Stimulated activated CD4-positive, alpha-beta T cell treated with anti-CD3 and anti-CD28 coated beads, Interleukin-1b, Interleukin-23, amount 100 ng/mL, for 24 hours (primary cell): ENCODE measurements at places on chromosomes 13 and 19.

DNA sequence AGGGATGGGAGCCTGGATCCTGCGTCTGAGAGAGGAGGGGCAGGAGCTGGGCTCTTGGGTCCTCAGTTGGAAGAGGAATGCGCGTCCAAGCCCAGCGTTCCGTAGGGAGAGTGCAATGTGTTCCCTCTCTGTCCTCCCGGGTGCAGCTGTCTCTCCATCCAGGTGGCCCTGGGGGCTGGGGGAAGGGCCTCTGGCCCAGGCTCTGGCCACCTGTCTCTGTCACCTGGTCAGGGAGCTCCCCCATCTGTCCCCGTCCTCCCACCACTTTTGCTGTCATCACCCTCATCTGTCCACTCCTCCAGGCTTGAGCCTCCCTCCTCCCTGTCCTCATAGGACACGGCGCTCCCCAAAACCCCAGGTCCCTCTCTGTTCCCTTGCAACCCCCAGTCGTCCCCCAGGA is 3.7 kb upstream of the SBK2 start:
- DNase-seq, result no peak

DNA sequence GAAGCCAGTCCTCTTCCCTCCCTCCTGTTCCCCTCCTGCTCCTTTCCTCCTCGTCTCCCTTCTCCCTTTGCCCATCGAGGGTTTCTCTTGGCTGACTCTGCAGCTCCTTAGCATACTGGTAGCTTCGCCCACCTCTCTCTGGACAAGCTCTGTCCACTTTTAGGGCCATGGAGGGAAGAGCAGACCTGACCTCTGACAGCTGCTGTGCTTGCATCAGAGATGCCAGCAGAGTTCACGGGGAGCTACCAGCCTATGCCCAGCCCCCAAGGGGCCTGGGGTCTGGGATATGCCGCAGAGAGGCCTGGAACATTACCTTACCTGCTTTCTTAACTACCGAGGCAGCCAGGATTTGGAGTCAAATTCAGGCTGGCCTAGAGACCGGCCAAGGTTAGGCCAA is 19.7 kb downstream of the LYL1 start:
- no peak for DNase-seq

GRCh38 chr13:108494991-108495645 is 134.3 kb upstream of the MYO16 start:
- DNase-seq, result no peak

- DNase-seq, result no peak
These were observed 1.0 kb downstream of the DIRAS1 start for GRCh38 chr19:2719920-2720776.

DNA sequence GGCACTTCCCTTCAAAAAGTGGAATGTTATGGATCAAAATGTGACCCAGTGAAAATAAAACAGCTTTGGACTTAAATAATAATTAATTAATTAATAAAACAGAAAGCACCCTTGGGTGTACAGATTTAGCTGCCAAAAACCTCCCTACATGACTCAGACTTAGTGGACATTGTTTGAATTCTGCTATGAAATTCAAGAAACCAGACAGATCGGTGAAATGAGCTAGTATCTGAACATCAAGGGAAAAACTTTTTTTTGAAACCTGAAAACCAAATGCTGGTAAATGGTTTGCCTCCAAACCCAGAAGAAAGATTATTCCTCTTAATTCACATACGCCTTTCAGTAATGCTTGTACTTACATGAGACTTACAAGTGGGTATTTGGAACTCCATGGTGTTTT is 33.5 kb downstream of the SOX21 start:
- no peak for DNase-seq

DNA sequence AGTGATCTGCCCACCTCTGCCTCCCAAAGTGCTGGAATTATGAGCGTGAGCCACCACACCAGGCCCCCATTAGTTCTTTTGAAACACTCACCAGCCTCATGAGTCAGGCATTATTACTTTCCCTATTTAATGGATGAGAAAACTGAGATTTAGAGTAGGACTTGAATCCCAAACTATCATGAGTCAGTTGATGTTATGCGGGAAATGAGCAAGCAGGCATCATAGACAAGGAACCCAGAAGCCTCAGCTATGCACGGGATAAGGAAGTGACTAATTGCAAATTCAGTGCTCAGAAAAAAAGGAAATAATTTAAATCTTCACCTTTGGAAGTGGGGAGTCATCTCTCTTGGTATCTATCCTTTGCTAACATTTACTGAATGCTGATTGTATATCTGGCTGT is 217.5 kb downstream of the ABCC4 start:
- no peak for DNase-seq

DNA sequence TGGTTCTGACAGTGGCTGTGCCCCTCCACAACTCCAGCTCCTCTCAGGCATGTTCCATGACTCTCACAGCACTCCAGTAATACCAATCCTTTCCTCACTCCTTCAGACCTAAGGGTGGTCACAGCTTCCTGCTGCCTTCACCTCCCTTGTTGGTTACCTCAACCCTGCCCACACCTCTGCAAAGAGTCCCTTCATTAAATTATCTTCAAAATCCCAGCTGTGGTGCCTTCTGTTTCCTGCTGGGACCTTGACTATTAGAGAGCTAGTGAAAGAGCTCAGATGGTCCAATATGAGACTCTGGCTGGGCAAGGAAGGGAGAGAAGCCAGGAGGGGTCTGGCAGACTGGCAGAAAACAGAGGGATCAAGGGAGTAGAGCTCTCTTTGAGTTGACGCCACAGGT is 26.1 kb downstream of the DEDD2 start:
- no peak for DNase-seq

DNA sequence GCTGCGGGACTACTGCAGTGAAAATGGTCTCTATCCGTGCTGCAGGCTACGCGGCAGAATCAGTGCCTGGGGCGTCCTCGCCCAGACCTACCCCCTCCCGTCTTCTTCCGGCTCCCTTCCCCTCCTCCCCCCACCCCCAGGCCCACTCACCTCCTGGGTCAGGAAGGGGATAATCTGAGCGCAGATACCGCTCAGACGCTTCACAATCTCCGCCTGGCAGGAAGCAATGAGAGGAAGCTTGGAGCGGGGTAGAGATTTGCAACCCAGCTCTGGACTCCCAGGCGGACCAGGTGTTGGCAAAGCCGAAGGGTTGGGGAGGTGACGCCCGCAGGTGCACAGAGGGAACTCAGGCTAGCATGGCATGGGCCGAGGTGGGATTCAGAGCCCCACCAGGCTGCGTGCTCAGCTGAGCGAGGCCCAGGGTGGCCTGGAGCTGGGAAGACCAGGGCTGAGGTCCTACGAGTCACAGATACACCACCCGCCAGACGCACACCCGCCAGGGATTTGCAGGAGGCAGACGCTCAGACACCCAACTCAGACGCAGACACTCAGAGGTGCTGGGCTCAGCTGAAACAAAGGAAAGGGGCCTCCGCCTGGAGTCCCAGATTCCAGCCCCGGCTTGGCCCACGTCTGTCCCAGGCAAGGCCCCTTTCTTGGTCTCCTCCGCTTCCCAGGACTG is 4.1 kb downstream of the TLE2 start:
- DNase-seq, result no peak

- DNase-seq, result no peak
These were observed 23.1 kb downstream of the TBC1D4 start for GRCh38 chr13:75458696-75459422.

DNA sequence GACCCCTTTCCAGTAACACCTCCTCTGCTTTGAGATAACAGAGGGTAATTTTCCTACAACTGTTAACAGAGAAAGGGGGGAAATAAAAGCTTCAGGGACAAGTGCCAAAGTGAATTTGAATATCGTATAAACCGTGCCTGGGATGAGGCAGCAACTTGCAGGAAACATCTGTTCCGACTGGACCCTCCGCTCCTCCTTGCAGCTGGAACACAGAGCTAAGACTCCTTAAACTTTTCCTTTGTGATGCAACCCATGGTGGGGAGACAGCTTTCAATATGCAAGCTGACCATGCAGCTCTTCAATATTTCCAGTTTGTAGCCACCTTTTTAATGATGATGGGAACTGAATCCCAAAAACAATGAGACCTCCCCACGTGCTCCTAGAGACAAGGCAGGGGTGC is 432.6 kb downstream of the ZNF536 start:
- no peak for DNase-seq

GRCh38 chr13:57470491-57470890 is 161.1 kb upstream of the PCDH17 start:
- no peak for DNase-seq

DNA sequence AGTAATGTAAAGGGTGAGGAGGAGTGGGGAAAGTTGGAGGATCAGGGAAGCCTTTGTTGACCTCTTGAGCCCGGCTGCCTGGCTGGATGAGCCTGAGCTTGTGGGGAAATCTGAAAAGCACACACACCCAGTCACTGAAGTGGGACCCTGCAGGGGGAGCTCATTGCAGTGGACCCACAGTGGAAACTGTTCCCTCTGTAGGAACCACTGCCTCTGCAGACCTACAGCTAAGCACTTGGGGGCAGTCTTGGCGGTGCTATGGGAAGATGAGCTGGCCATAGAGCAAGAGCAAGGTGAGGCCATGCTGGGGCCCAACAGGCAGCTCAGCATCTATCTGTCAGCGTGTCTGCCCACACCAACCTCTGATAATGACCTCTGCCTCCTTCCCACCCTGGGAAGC is 294.8 kb downstream of the TSHZ3 start:
- no peak for DNase-seq

- no peak for DNase-seq
These were observed 4.7 kb upstream of the B3GNT3 start for GRCh38 chr19:17790059-17790780.

DNA sequence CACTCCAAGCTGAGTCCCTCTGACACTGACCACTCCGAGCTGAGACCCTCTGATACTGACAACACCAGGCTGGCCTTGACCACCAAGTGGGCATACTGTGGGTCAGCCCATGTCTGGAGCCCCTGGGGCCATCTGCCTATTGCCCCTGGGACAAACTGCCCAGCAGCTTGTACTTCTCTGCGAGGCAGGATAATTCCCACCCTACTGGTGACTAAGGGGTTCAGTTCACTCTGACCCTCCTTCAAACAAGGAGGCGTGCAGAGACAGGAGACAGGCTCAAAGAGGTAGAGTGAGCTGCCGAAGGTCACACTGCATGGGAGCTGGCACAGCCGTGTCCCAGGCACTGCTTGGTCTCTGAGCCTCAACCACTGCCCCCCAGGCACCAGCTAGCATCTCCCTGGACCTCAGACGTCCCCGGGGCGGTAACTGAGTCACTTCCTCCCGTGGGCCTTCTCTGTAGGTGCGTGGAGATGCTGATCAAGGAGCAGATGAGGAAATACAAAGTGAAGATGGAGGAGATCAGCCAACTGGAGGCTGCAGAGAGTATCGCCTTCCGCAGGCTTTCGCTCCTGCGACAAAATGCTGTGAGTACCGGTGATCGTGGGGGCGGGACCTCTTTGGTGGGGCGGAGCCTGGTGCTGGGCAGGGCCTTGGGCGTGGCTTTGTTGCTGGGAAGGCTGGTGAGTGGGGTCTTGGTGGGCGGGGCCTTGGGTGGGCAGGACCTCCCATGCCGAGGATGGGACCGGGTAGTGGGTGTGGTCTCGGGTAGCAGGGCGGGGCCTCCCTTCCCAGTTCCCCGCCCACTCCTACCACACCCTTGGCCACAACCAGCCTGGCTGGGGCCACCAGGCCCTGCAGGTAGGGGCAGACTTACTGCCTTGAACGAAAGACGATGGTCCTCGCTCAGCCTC is 5.8 kb upstream of the USE1 start:
- no peak for DNase-seq

- DNase-seq, result no peak
These were observed 867 bp upstream of the ZNF613 start for GRCh38 chr19:51926426-51926783.

- DNase-seq, result no peak
These were observed 1.1 kb downstream of the PIP5K1C start for GRCh38 chr19:3698974-3699740.

DNA sequence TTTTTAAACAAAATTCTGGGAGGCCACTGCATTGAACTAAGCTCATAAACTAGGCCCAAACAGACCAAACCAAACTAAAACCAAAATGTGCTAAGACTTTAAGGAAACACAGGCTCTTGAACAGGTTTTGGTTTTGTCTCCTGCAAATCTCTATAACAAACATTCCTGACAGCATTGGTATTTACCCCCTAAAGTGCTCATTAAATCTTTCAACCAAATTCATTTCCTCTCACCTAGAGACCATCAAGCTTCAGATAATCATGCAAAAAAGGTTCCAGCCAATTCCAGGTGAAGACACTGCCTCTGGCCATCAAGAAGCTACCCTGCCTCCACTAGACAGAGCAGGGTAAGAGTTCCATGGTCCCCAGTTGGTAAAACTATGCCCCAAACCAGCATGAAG is 951.2 kb upstream of the MIR17HG start:
- DNase-seq, result no peak

GRCh38 chr19:11452620-11453310 is 17.3 kb downstream of the PRKCSH start:
- DNase-seq, result no peak

GRCh38 chr19:8811315-8812172 is 20.6 kb downstream of the ZNF558 start:
- DNase-seq, result no peak

DNA sequence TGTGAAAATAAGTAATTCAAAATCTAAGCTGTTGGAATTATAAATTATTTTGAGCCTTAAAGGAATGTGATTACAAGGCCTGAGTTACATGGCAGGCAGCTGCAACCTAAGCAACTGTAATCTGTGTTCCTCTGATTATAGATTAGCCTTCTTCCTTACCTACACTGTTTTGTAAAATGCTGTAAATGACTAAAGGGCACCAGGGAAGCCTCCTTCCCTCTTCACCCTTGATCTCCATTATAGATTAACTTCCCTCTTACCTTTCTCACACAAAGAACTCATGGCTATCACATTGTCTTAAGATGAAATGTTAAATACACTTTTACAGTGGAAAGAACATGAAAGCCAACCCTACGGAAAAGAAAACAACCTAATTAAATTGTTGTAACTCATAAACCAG is 423.7 kb upstream of the KLF12 start:
- DNase-seq, result no peak

DNA sequence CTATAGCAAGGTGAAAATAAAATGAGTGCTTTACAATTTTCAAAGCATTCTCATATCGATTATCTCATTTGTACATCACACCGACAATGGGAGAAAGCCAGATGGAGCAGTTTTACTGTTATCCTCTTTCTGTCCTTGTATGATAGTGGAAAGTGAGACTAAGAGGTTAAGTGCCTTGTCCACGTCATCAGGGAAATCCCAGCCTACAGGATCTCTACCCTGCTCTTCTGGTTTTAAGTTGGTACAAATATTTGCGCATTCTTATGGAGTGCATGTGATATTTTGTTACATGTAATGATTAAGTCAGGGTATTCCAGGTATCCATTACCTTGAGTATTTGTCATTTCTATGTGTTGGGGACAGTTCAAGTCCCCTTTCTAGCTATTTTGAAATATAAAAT is 12.4 kb upstream of the ENOX1 start:
- no peak for DNase-seq
